ENCODE measurements at places on chromosomes 13 and 19.

DNA sequence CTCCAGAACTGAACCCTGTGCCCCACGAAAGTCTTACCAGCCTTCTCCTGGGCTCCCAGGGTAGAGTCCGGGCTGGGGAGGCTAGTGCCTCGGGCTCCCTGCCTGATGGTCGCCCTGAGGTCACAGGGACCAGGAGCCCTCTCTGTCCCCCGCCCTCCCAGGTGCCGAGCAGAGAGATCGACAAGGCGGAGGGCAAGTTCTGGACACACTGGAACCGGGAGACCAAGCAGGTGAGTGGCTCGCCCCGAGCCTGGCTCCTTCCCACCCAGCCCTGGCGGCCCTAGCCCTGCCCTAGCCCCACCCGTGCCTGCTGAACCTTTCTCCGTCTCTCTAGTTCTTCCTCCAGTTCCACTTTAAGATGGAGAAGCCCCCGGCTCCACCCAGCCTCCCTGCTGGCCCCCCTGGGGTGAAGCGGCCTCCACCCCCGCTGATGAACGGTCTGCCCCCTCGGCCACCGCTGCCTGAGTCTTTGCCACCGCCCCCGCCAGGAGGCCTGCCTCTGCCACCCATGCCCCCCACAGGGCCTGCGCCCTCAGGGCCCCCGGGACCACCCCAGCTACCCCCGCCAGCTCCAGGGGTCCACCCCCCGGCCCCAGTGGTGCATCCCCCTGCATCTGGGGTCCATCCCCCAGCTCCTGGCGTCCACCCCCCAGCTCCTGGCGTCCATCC, 1.6 kb upstream of the AMH start:
- DNase-seq: no peak

GRCh38 chr19:29531458-29532025, 5.7 kb downstream of the VSTM2B start:
- DNase-seq: no peak

DNA sequence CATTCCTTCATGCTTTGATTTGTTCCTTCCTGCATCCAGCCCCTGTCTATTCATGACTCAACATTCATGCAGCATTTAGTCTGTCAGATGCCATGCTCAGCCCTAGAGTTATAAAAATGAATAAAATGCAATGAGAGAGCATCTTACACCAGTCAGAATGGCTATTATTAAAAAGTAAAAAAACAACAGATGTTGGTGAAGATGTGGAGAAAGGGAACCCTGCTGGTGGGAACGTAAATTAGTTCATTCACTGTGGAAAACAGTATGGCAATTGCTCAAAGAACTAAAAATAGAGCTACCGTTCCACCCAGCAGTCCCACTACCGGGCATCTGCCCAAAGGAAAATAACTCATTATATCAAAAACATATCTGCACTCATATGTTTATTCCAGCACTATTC, 70.0 kb upstream of the GTF3A start:
- DNase-seq: no peak

DNA sequence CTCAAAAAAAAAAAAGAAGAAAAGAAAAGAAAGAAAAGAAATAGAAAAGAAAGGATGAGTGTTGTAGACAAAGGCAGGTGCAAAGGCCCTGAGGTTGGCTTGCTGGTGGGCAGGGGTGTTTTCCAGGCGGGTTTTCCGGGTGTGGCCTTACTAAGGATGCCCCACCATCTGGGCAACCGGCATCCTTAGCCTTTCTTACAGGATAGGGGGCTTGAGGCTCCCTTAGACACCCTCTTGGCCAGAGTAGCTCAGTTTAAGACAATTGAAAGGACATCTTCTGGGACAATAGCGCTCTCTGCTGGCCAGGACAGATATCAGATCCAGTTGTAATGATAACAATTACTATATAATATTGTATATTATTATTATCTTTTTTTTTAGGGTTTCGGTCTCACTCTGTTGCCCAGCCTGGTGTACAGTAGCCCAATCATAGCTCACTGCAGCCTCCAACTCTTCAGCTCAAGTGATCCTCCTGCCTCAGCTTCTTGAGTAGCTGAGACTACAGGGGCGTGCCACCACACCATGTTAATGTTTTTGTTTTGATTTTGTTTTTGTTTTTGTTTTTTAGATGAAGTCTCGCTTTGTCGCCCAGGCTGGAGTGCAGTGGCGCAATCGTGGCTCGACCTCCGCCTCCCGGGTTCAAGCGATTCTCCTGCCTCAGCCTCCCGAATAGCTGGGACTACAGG, 1.4 kb upstream of the QTRT1 start:
- DNase-seq: peak; percentile 57

GRCh38 chr13:61202042-61202441, 213.6 kb downstream of the PCDH20 start:
- no peak for DNase-seq

DNA sequence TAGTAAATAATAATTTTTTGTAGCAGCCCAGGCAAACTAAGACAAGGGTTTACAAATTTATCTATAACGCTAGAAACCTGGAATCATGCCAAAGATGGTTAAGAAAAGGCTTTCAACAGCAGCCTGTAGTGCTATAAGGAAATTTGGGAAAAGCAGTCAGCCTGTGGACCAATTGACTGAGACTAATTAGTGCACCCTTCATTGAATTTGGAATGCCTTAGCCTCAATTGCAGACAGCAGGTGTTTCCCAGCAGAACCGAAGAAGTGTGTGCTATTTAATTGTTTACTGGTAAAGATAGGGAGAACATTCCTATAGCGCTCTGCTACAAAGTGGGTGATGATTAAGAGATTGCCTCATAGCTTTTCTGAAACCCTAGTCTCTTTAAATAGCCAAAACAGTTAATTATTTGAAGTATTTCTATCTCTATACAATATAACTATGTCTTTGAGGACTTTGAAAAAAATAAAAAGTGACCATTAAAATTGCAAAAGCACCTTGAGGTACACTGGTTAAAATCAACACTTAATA, 1884.3 kb upstream of the PCDH20 start:
- DNase-seq: no peak

DNA sequence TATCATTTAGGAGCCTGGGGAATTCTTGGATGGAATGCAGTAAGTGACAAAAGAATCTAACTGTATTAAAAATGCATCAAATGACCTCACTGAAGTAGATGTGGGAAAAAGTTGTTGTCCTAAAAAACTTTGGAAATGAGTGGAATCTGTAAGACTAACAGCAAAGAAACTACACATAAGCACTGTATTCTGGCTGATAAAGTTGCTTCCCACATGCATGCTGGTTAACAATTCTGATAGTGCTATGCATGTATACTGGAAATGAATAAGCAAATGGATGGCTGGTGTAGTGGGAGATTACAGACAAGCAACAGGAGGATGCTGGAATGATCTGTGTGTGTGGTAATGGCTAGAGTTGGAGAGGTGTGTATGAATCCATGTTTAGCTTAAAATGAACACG, 138.5 kb downstream of the FOXO1 start:
- no peak for DNase-seq

DNA sequence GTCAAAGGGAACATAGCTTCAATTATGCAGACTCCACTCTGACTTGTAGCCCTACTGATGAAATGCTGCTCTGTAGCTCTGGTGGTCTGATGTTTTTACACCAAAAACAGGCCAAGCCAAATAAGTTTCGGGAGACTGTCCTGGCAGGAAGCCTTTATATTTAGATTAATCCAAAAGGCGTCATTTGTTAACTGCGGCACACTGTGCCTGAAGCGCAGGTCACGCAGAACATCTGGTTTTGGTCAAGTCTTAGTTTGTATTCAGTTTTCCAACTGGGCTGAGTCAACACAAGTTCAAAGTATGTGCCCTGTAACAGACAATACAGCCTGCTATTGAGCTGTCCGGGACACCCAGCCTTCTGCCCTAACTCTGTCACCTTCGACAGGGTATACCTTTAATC, 154.6 kb upstream of the IPO5 start:
- no peak for DNase-seq

GRCh38 chr19:54013866-54014265, 22.4 kb downstream of the CACNG6 start:
- no peak for DNase-seq

DNA sequence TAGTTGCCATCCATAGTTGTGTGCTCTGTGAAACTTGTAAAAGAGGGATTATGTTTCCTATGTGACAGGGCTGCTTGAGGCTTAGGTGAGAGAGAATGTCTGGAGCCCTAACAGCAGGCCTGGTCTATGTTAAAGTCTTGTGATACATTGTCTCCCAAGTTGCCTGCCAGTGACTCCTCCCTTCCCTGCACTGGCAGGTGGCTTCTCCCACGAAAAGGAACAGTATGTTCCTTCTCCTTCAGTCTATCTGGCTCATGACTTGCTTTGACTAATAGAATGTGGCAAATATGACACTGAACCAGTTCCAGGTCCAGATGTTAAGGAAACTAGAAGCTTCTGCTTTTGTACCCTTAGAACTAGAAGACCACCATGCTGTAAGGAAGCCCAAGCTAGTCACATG, 5.9 kb upstream of the KCNN4 start:
- no peak for DNase-seq

DNA sequence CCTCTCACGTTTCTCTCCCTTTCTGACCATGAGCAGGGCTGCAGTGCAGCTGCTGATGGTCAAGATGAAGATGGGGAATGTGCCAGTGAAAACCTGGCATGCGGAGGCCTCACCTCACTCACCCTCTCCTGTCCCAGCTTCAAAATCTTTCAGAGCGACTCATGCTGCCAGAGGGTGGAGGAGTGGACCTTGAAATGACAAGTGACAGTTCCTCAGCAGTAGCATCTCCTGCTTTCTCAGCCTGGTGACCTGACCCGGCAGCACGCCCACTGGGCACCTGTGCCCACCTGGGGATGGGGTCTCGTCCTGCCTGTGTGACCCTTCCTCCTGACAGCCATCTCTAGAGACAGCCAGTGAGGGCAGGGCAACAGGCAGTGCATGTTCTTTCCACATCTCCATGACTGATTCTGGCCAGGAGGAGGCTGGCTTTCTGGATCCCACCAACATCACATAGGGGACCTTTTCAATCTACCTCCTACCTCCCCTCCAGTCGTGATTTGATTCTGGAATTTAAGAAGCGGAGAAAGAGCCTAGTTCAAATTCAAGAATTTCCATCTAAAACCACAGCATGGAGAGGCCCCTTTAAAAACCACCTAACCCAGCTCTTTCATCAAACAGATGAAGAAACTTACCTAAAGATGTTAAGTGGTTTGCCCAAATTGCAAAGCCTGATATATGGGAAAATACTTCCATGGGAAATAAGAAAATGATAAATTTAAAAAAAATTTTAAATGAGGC, 45.8 kb downstream of the RFX2 start:
- DNase-seq: peak; percentile 57

DNA sequence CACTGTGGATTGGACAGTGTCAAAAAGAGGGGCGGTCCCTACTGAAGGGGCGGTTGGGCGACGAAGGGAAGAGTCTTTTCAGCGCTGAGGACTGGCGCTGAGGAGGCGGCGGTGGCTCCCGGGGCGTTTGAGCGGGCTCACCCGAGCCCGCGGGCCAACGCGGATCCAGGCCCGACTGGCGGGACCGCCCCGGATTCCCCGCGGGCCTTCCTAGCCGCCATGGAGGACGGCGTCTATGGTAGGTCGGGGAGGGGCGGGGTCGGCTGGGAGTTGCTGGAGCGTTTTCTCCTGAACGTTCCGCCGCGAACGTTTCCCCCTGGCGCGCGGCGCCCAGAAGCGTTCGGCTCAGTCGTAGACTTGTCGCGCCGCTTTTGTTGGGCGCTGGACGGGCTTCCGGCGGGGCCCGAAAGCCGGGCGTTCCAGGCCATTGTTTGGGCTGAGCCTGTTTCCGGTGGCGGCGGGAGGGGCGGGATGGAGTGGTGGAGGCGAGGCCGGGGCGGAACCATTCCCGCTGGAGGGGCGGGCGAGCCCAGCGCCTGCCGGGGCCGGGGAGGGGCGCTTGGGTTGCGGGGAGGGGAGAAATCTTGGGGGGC, at the start of gene CYTH2:
Gene CYTH2, plus strand, starts transcription at position 81 of the 593 bp plus-strand sequence. Its CDS starts 139 bp downstream, at position 220.
- peak; percentile 95 for DNase-seq

DNA sequence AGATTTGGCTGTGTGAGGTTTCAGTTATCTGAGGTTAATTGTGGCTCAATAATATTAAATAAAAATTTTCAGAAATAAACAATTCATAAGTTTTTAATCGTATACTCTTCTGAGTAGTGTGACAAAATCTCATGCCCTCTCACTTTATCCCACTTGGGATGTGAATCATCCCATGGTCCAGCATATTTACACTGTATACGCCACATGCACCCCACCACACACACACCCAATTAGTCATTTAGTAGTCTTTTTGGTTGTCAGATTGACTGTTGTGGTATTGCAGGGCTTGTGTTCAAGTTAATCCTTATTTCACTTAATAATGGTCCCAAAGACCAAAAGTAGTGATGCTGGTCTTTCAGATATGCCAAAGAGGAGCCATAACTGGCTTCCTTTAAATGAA, 66.4 kb upstream of the PCDH9 start:
- peak; percentile 16 for DNase-seq

GRCh38 chr19:2223391-2223790, 12.7 kb downstream of the PLEKHJ1 start:
- no peak for DNase-seq

GRCh38 chr19:48606463-48607358, at the start of gene SPACA4:
SPACA4 (plus strand) TSS chr19:48606742; CDS start chr19:48606979, 237 bp downstream.
- no peak for DNase-seq

- no peak for DNase-seq
Observed at GRCh38 chr13:80386002-80386401, 45.1 kb upstream of the SPRY2 start.

DNA sequence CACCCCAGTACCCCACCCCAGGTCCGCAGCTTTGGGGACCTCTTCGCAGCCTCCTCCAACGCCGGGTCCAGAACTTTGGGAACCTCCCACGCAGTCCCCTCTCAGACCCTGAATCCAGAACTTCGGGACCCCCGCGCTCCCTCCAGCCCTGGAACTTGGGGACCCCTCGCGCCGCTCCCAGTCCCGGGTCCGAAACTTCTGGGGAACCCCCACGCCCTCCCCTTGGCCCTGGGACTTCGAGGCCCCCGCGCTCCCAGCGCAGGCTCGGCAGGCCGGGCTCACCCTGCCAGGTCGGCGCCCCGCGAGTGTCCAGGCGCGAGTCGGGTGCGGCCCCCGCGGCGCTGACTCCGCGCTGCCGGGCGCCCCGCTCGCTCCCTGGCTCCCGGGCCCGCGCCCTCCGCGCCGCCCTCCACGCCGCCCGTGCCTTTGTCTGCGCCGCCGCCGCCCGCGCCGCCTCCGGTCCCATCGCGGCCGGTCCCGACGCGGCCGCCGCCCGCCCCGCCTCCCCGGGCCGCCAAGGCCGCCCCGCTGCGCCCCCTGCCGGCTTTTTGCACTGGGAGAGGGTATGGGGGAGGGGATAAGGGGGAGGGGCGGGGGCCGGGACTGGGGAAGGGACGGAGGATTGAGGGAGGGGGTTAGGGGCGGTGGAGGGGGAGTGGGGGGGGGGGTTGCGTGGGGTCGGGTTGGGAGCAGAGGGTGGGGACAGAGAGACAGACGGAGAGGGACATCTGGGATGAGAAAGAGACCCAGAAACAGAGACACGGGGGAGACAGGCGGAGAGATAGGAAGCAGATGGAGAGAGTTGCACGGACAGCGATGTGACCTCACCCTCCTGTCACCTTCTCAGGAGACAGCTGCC, at the start of gene HOMER3:
Gene HOMER3, minus strand, starts transcription at position 449 of the 859 bp plus-strand sequence. CDS start 2,235 bp downstream, outside the sequence.
- DNase-seq: peak; percentile 91

Data from astrocyte of the hippocampus (primary cell).